Gastrocnemius medialis (tissue), 4 donors: ENCODE measurements at places on chromosomes 2 and 18. TPM values are rescaled to one million over a fixed set of nuclear protein-coding genes. Genes with fewer than 3 reads are reported as not detected.

GRCh38 chr2:140990416-140990815 lies 1140.4 kb downstream of the LRP1B start:
- no peaks in the 10 kb centered on the region for H3K36me3 ChIP-seq
- H3K4me3 ChIP-seq, result no peak overlapping the region
- H3K27me3 ChIP-seq, result no peaks in the 10 kb centered on the region
- DNase-seq, result no peak
- no peak overlapping the region for H3K27ac ChIP-seq

Gene BCL11A
- 1.0 TPM for total RNA-seq

DNA sequence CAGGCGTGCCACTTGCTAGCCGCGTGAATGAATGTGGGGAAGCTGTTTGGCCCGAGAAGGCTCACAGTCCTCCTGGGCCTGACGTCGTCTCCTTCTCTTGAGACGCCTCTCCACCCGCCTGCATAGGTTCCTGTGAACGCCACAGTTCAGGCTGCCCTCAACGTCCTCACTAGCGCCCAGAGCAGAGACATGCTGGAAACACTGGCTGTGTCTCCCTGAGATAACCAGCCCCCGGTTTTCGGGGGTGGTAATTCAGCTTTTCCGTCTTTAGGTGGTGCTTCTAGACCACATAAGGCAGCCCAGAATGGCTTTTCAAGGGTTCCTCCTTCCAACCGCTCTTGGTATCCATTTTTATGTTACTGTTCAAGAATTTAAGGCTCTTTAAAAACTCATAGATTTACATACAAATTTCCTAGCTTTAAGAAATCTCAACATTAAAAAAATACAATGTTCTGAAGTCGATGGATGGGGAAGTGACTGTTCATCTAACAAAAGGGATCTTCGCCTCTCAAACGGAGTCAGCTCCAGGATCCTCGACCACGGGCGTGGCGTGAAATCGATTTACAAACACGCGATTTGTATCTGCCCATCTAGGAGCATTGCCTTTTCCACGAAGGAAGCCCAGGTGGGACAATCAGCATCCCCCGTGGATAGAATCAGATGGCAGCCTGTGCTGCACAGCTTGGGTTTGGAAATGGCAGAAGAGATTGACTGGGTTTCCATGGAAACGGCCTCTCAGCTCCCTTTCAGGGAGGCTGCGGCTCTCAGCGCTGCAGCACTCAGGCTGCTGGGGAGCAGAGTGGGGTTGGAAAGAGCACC lies 110.6 kb upstream of the PXDN start:
- no peak overlapping the region for H3K27ac ChIP-seq
- H3K27me3 ChIP-seq, result peaks cover 14% of the 10 kb centered on the region
- H3K36me3 ChIP-seq, result no peaks in the 10 kb centered on the region
- H3K4me3 ChIP-seq, result no peak overlapping the region
- no peak for DNase-seq
- H3K4me1 ChIP-seq, result no peaks in the 10 kb centered on the region

- H3K27ac ChIP-seq, result no peak overlapping the region
- no peaks in the 10 kb centered on the region for H3K36me3 ChIP-seq
- no peaks in the 10 kb centered on the region for H3K4me1 ChIP-seq
- no peak overlapping the region for H3K4me3 ChIP-seq
These were observed 1101.0 kb upstream of the FANCL start for GRCh38 chr2:59342166-59342565.

Gene MATN3
- 0.26 TPM for total RNA-seq

DNA sequence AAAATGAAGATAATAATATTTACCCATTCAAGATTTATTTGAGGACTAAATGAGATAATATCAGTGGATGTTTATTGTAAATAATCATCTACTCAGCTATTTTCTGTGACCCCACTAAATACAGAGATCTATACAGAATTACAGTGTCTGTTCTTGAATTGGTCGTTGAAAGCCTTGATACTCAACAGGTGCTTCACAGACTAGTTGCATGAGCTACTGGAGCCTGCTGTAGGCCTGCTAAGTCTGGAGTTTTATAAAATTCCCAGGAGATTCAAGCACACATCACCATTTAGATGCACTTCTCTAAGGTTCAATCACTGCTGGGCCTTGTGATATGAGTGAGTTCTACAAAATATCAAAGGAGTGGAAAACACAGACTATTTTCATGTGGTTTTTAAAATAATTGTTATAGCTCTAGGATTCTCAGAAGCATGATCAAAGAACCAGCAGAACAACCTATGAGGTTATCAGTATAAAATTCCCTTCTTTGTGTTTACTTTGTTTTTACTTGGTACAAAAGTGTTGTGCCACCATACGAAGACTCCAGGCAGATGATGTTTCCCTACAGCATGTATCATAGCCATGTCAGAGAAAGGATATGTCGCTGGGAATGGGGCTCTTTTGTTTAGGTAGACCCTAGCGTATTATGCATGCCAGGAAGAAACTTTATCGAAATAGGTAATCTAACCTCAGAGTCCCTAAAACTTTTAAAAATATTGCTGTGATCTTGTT lies 7.1 kb downstream of the SULT1C4 start:
- no peak overlapping the region for H3K4me3 ChIP-seq
- no peak for DNase-seq
- H3K27ac ChIP-seq, result no peak overlapping the region
- no peaks in the 10 kb centered on the region for H3K4me1 ChIP-seq
- no peaks in the 10 kb centered on the region for H3K27me3 ChIP-seq
- no peaks in the 10 kb centered on the region for H3K36me3 ChIP-seq

DNA sequence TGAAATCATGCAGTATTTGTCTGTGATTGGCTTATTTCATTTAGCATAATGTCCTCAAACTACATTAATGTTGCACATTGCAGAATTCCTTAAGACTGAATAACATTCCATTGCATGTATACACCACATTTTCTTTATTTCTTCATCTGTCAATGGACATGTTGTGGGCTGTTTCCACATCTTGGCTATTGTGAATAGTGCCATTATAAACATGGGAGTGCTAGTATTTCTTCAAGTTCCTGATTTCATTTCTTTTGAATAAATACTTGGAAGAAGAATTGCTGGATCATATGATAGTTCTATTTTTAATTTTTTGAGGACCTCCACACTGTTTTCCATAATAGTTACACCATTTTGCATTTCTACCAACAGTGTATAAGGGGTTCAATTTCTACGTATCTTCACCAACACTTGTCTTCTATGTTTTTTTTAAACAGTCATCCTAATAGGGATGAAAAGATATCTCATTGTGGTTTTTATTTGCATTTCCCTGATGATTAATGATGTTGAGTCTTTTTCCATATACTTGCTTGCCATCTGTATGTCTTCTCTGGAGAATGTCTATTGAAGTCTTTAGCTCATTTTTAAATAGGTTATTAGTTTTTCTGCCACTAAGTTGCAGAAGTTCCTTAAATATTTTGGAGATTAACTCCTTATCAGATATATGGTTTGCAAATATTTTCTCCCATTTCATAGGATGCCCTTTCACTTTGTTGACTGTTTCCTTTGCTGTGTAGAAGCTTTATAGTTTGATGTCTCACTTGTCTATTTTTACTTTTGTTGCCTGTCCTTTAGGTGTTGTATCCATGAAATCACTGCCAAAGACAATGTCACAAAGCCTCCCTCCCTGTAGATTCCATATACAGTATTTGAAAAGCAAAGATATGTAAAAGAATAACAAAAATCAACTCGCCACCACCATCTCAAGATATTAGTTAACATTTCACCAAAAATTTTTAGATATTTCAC lies 14.6 kb downstream of the FBXO11 start:
- no peak overlapping the region for H3K4me3 ChIP-seq
- H3K4me1 ChIP-seq, result peaks cover 49% of the 10 kb centered on the region
- H3K27me3 ChIP-seq, result no peaks in the 10 kb centered on the region
- H3K27ac ChIP-seq, result no peak overlapping the region
- H3K36me3 ChIP-seq, result no peaks in the 10 kb centered on the region

GRCh38 chr2:101843471-101843870 lies 146.0 kb downstream of the MAP4K4 start:
- no peaks in the 10 kb centered on the region for H3K27me3 ChIP-seq
- H3K4me1 ChIP-seq, result peaks cover 11% of the 10 kb centered on the region

DNA sequence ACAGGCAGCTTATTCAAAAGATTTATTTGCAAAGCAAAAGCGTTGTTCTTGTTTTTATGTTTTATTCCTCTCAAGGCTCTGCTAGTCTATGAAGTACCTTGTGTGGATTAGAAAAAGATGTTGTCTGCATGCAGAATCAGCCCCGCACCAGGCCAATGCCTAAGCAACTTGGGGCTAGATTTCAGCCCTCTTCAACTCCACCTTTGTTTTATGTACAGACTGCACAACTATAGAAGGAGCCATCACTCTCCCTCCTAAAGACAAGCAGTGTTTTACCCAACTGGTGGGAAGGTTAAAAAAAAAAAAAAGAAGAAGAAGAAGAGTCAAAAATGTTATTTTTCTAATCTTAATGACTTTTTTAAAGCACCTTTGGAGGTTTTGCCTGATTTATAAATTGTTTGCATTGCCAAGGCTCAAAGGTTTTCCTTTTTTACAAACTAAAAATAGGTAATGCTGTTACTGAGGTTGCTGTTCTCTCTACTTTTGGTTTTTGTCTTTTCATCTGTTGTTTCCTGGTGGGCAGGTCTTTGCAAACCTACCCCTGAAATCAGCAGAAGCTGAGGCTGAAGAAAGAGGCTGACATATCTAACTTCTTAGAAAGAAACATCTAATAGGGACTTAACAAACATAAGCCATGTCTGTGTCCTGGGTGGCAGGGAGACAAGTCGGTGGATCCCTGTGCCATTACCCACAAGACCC lies 164.0 kb downstream of the SLC39A10 start:
- no peaks in the 10 kb centered on the region for H3K27me3 ChIP-seq
- DNase-seq, result no peak
- no peak overlapping the region for H3K27ac ChIP-seq
- H3K36me3 ChIP-seq, result no peaks in the 10 kb centered on the region

DNA sequence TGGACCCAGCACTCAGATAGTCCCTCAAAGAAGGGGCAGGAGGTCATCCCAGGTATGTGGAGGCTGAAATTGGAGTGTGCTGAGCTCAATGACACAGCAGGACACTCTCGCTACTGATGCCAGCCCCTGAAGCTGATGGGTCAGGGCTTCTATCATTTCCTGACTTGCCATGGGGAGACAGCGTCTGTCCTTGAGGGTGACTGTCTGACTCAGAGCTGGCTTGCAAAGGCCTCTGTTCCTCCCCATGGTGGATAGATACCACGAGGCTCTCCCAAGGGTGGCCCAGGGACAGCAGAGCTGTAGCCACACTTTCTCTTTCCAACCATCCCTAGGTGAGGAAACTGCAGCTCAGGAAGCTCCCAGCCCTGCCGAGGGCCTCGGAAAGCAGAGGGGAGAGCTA lies 10.8 kb downstream of the ALPG start:
- H3K4me1 ChIP-seq, result peaks cover 9% of the 10 kb centered on the region
- no peak overlapping the region for H3K27ac ChIP-seq
- no peak for DNase-seq
- H3K36me3 ChIP-seq, result no peaks in the 10 kb centered on the region
- no peak overlapping the region for H3K4me3 ChIP-seq

DNA sequence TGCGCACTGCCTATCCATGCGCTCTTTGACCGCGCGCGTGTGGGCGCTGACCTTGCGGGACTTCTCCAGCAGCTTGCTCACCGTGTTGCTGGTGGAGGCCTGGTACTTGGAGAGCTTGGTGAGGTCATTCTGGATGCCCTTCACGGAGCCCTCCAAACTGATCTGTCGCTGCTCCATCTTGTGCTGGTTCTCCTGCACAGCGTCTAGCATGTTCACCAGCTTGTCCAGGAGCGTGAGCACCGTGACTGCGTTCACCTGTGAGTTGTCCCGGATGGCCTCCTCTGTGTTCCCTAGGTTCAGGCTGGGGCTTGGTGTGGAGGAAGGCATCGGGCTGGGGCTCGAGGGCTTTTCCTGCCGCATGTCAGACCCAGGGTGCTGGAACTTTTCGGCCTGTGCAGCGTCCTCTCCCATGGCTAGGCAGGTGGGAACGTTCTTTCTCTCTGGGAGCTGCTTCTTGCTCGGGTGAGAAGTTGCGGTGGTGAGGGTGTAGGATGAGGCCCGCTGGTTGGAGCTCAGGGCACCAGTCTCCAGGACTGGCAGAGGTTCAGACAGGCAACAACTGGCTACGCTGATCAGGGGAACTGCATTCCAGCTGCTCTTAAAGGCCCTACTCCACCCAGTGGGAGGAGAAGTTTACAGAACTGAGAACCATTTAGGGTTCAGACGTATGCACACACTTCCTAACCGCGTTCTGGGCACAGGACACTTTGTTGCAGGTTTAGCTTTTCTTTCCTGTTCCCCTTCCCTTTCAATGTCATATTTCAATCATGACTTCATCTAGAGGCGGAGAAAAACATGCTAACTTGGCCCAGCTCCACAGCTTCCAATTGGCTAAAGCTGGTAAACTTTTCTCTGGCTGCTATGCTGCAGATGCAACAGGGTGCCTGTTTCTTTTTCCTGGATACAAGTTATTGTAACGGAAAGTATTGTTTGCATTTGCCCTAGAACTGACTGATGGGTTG lies at the start of gene CAVIN2:
TSS of gene CAVIN2 (minus strand) at position 574 of the 962 bp plus-strand sequence. CDS start at position 411, 163 bp downstream.
- peak; percentile 20 for DNase-seq
- no peaks in the 10 kb centered on the region for H3K36me3 ChIP-seq
- peak within 1 kb of the TSS; percentile 80 for H3K27ac ChIP-seq
- H3K4me1 ChIP-seq, result peaks cover 4% of the 10 kb centered on the region
- H3K4me3 ChIP-seq, result peak within 1 kb of the TSS; percentile 61
- H3K27me3 ChIP-seq, result no peaks in the 10 kb centered on the region

DNA sequence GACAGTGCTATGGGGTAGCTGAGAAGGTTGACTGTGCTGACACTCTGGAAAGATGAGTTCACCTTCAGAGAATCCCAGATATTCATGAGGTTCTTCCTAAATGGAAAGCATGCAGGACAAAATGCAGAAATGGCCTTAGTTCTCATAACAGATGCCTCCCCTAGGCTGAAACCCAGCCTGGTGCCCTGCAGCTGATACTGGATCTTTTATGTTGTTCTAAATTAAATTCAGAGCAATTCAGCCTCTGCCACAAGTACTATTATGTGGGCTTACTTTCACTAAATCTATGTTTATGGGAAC lies 172.0 kb upstream of the SERPINE2 start:
- H3K4me1 ChIP-seq, result no peaks in the 10 kb centered on the region
- no peak for DNase-seq
- no peaks in the 10 kb centered on the region for H3K27me3 ChIP-seq
- H3K27ac ChIP-seq, result no peak overlapping the region
- no peak overlapping the region for H3K4me3 ChIP-seq

DNA sequence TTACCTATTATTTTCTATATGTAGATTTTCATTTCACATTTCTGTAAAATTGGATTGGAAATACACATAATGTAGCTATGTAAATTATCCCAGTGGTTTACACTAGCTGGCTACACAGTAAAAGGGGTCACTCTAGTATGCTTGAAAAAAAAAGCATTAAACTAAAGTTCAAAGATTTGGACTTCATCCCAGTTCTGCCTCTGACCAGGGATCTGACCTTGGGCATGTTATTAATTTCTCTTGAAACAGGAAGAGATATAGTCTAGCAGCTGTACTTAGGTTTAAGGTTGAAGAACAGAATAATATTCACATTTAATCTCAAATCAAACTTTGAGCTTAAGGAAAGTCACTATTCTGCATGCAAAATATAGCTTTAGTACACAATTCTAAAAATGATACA lies 64.5 kb upstream of the RPE start:
- no peaks in the 10 kb centered on the region for H3K27me3 ChIP-seq
- no peak for DNase-seq
- no peaks in the 10 kb centered on the region for H3K4me1 ChIP-seq
- H3K27ac ChIP-seq, result no peak overlapping the region

Gene CNGA3
- not detected for total RNA-seq
